Effector CD8-positive, alpha-beta T cell (primary cell): ENCODE measurements at places on chromosomes 11 and 22.

DNA sequence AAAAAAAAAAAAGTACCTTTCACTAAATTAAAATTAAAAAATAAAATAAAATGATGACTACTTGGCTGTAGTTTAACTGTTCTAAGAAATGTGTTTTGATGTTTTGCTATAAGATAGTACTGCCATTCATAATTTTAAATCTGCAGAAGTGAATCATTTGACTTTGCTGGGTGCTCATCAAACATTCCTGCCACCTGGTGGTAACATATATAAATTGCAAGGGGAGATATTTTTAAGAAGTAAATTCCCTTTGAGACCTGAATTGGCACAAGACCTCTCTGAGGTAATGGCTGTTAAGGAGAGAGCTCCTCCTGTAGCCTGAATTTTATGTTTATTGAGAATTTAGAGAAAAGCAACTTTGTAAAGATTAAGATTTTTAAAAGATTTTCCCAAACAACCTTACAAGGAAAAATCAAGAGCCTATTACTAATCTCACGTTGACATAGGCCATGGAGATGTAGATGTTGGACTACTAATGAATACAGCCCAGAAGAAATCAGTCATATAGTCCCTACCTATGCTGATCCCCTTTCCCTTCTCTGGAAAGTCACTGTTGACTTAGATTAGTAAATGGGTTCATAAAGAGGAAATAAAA, 11.9 kb upstream of the NARS2 start:
- DNase-seq = no peak

DNA sequence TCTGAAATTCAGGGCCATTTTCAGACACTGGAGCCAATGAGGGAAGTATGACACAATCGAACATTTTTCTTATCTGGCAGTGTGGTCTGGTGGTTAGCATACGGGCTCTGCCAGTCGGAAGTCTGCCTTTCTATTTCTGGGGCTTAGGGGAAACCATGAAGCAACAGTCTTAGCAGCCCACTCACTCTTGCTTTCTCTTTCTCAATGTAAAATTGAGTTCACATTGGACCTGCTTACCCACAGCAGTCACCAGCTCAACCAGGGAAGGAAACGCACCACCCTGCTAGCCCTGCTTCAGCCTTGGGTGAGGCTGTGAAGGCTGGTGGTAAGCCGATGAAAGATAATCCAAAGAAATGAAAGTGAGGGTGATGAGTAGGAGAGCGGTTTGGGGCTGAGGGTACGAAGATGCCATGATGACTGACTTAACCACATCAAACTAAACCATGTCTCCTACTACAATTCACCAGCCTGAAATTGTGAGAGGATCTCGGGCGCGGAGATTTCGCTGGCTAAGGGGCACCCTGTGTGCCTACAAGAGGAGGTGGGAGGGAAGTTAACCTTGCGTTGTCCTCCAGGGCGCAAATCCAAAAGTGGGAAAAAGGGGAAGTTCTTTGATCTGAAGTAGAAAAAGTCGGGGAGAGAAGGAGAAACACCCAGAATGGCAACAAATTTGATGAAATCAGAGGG, 2.0 kb upstream of the LMO2 start:
- peak; percentile 16 for DNase-seq

DNA sequence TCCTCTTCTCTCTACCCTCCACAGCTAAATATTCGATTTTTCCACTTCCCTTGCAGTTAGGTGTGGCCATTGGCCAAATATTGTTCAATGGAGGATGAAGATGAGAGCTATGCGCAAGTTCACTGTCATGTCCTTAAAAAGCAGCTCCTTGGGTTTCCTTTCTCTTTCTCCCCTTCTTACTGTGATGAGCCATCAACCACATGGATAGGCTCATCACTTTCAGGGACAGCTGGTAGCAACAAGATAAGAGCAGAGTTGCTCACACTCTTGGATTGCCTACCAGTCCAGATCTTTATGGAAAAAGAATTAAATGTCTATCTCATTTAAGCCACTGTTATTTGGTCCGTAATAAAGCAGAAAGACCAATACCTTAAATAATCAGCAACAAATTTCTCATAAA, 377.0 kb downstream of the DDX10 start:
- DNase-seq = no peak

DNA sequence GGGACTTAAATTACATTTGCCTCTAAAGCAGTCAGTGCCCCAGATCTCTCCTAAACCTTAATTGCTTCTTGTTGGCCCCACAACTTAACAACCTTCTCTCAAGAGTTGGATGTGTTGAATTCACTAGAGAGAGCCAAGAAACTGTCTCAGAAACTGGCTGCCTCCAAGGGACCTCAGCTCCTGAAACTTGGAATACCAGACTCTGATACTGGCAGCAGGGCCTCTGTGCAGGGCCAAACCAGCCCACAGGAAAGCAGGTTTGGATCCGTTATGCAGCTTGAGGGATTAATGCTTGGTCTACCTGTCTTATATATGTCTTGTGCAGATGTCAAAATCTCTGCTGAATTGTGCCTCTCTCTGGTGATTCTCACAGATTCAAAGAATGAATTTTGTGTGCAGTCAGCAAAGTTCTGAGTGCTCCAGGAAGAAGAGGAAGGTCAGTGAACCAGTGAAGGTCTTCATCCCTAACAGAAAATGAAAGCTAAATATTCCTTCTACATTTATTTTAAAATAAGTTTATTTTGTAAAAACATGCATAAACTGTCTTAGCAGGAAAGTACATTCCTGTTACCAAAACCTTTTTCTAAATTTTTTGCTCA, 70.8 kb downstream of the LIF start:
- DNase-seq = no peak

DNA sequence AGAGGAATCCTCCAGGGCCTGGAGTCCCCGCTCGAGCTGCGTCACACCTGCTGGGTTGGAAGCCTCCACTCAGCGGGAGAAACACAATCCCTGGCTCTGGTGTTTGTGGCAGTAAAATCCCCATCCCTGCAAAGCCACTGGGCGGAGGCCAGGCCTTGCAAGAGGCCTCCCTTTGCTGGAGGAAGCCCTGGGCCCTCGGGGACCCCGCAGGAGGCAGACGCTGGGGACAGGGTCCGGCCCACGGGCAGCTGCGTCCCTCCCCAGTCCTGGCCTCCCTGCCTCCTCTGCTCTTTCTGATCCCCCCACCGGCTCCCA, 194.7 kb downstream of the BRD1 start:
- no peak for DNase-seq

DNA sequence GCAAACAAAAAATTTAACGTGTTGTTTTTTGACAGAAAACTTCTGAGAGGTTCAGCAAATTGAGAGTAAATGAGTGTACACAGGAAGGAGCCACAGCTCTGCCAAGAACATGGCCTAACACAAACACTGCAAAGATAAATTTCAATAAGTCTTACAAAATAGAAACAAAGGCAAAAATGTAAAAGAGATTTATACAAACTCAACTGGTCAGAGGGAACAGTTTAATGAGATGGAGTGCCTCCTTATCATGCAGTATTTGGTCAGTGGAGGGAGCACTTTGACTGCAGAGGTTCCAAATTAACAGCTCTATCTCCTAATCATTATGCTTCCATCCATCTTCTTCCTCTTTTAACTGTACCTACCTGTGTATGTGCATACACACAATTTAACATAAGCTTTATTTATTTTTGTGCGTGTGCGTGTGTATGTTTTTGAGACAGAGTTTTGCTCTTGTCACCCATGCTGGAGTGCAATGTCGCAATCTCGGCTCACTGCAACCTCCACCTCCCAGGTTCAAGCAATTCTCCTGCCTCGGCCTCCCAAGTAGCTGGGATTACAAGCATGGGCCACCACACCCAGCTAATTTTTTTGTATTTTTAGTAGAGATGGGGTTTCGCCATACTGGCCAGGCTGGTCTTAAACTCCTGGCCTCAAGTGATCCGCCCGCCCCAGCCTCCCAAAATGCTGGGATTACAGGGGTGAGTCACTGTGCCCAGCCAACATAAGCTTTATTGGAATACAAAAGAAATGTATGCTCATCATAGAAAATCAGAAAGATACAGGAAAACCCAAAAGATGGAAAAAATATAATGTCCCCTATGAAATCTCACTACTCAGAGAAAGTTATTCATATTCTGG, 111.9 kb downstream of the MRTFA start:
- DNase-seq = no peak

GRCh38 chr22:17655289-17655688, 16.7 kb downstream of the BCL2L13 start:
- DNase-seq = no peak

- no peak for DNase-seq
These were observed 16.9 kb upstream of the TMEM135 start for GRCh38 chr11:87020764-87021365.

DNA sequence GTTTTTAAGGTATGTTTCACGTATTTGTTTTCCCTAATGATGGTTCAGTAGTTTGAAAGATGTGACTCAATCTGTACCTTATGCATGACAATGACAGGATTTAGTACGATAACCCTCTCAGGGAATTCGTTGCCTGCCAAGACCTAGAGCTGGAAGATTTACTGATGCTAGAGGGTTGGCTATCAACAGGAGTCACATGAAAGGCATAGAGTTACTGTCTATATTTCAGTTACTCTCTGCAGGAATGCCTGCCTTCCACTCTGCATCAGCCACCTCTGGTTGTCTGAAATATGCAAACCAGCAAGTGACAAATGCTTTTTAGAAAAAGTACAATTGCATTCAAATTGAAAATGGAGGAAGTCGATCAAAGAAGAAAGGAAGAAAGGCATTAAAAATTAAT, 276.3 kb upstream of the RAG2 start:
- no peak for DNase-seq

DNA sequence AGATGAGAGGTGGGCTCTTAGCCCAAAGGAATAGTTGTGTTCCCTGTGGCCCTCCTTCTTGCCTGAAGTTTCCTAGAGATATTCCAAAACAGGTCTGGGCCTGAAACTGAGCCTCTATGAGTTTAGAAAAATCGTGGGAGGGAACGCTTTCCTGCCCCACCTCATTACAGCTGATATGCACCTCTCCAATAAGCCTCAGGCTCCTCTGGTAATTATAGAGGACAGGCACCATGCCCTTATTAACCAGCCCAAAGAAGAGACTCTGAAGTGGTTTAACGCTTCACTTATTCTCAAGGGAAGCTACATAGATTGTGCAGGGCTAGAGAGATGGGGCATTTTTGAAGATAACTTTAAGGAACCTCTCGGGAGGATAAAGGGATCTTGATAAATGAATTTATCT, 3.4 kb upstream of the MPZL2 start:
- DNase-seq = no peak

GRCh38 chr11:3195251-3196160, 23.1 kb downstream of the MRGPRG start:
- no peak for DNase-seq

DNA sequence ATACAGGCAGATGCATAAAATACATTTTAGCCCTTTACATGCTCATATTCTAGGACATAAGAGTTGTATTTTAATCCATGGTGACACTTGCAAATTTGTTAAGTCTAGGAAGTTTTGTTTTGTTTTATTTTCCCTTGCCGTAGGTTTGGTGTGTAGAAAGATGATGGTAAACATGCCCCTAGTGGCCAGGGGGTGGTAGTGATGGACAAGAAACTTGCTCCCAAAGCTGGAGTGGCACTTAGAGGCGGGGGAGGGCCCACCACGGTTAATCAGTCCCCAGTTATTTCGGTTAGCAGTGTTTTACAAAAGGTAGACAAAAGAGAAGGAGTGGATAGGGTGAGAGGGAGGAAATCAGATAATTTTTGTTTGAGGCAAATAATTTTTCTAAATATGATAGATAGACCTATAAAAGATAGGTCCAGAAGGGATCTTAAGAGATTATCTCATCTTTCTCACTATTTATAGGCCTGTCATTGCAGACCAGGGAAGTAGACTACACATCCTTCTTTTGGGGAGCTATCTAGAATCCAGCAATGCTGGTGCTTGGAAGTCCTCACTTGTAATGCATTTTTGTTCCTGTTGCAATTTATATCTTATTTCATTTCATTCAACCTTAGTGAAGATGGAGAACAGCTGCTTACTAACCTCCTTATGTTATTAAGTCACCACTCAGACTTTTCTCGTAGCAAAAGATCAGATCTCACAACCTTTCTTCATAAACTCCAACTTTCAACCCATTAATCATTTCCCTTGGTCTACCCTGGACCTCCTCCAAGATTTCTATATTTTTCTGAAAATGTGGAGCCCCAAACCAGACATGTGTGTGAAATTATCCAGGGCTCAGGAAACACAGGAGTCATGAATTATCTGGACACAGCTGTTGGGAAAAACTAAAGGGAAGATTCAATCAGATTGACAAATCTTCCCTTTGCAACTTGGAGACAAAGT, 5.9 kb upstream of the BDNF start:
- DNase-seq = no peak

- peak; percentile 4 for DNase-seq
These were observed 19.7 kb downstream of the CTR9 start for GRCh38 chr11:10770626-10771254.

DNA sequence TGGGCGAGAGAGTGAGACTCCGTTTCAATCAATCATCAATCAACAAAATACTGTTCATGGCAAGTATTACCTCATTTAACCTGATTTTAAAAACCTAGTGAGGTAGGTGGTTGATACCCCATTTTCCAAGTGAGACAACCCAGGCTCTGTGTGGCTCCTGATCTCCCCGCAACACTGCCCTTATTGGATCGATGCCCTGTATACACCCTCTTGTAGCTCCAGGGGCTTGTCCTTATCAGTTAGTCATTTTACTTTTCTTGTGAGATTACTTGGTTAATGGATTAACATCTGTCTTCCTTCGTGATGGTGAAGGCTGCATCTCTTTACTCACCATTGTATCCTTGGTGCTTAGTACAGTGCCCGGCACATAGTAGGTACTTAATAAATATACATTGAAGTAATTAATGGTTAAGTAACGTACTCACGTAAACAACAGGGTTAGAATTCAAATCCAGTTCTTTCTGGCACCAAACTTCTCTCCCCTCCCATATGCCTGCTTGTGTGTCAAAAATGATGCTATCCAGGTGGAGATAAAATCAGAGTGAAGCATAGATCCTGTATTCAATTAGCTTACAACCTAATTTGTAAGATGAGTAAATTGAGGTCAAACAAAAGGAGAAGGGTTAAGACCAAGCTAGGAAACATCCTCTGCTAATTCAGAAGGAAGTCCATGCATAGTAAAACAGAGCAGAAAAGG, 1.8 kb upstream of the PRG2 start:
- no peak for DNase-seq
